CD4-positive, alpha-beta memory T cell (primary cell): ENCODE measurements at places on chromosomes 6 and 20. TPM values are rescaled to one million over a fixed set of nuclear protein-coding genes. Genes with fewer than 3 reads are reported as not detected.

Gene C20orf204
- 4.1 TPM for total RNA-seq

Gene GDAP1L1
- not detected for total RNA-seq

DNA sequence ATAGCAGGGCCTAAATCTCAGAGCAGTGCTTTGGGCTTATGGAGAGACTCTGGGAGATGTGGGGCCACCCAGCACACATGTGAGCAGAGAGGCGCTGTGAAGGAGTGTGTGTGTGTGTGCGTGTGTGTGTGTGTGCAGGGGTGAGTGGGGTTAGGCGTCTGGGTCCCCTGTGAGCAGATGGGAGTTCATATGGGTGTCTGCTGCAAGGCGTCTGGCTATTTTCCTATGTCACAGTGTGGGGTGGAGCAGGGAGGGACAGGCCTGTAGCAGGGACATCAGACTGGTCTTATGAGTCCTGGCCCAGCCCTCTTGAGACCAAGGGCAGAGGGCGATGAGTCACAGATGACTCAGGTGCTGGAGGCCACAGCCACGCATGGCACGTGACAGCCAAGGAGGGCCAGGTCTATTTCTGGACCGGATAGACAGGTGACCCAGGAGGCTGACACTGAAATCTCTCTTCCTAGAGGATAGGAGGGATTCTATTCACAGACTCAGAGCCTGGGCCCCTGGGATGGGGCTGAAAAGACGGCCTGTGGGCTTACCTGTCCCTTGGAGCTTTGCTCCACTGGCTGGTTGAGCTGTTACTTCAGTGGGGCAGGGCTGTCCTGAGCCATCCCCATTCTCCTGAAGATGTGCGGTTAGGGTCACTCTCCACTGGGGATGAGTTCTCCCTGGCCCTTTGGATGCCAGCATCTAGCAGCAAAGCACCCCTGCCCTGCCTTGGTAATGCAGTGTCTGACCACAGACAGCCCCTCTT, 28.9 kb downstream of the VEGFA start:
- H3K27me3 ChIP-seq, result no peaks in the 10 kb centered on the region
- no peak for DNase-seq
- H3K4me1 ChIP-seq, result peaks cover 17% of the 10 kb centered on the region
- H3K4me3 ChIP-seq, result no peak overlapping the region
- H3K36me3 ChIP-seq, result no peaks in the 10 kb centered on the region

- DNase-seq, result peak; percentile 24
- H3K27ac ChIP-seq, result no peak within 1 kb of the TSS
- no peak within 1 kb of the TSS for H3K4me3 ChIP-seq
Measured at GRCh38 chr20:2692036-2692885, at the start of gene EBF4. EBF4 (plus strand) TSS chr20:2692780; CDS start chr20:2693646, 866 bp downstream.

GRCh38 chr20:39850246-39850645, 838.8 kb downstream of the MAFB start:
- H3K27me3 ChIP-seq, result no peaks in the 10 kb centered on the region
- no peak for DNase-seq
- no peak overlapping the region for H3K4me3 ChIP-seq
- H3K4me1 ChIP-seq, result no peaks in the 10 kb centered on the region
- H3K27ac ChIP-seq, result no peak overlapping the region

DNA sequence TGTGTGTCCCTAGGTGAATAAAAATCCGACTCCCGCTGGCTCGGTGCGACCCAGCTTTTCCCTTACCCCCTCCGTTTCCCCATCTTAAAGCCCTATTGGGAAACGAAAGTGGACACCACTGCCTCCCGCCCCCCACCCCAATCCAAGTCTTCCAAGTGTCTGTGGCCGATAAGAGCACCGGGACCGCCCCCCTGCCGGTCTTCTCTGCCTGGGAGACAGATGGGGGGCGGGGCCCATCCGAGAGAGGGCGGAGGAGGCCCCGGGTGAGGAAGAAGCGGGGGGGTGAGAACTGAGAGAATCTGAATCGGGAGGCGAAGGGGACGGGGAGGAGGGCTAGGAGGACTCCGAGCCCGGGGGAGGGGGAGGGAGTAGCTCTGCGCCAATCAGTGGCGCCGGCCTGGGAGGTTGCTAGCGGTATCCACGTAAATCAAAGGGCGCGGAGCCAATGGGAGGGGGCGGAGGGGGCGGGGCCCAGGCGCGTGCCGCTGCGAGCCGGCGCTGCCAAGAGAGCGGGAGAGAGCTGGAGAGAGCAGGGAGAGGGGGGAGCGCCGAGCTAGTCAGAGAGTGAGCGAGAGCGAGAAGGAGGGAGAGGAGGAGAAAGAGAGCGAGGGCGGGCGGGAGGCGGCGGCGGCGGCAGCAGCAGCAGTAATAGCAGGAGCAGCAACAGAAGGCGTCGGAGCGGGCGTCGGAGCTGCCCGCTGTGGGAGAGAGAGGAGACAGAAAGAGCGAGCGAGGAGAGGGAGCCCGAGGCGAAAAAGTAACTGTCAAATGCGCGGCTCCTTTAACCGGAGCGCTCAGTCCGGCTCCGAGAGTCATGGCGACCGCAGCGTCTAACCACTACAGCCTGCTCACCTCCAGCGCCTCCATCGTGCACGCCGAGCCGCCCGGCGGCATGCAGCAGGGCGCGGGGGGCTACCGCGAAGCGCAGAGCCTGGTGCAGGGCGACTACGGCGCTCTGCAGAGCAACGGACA, at the start of gene POU3F2:
Gene POU3F2, plus strand, starts transcription at position 515 of the 972 bp plus-strand sequence. Its CDS starts 300 bp downstream, at position 815.
- peaks cover 70% of the 10 kb centered on the region for H3K27me3 ChIP-seq

- no peaks in the 10 kb centered on the region for H3K27me3 ChIP-seq
- H3K4me1 ChIP-seq, result no peaks in the 10 kb centered on the region
- no peak for DNase-seq
- H3K36me3 ChIP-seq, result no peaks in the 10 kb centered on the region
- H3K4me3 ChIP-seq, result no peak overlapping the region
Measured at GRCh38 chr20:47802975-47803374, 17.7 kb upstream of the SULF2 start.

Gene FOXA2
- not detected for total RNA-seq

DNA sequence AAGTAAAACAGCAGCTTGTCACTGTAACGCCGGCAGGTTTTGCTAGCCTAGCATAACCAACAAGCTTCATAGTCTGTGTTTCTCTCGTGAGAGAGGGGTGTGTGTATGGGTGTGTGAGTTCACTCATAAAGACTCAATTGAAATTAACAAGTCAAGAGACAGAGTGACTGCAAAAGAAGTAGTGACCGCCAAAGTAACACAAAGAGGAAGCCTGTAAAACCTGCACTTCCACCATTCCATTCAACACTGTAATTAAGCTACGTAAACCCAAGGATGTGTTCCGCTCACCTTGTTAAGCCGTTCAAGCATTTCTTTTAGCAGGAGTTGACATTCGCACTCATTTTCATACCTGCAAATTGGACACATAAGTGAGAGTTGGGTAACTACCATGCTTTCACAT, 6.6 kb downstream of the BFSP1 start:
- no peak for DNase-seq
- no peak overlapping the region for H3K4me3 ChIP-seq
- no peaks in the 10 kb centered on the region for H3K4me1 ChIP-seq
- no peaks in the 10 kb centered on the region for H3K27me3 ChIP-seq

DNA sequence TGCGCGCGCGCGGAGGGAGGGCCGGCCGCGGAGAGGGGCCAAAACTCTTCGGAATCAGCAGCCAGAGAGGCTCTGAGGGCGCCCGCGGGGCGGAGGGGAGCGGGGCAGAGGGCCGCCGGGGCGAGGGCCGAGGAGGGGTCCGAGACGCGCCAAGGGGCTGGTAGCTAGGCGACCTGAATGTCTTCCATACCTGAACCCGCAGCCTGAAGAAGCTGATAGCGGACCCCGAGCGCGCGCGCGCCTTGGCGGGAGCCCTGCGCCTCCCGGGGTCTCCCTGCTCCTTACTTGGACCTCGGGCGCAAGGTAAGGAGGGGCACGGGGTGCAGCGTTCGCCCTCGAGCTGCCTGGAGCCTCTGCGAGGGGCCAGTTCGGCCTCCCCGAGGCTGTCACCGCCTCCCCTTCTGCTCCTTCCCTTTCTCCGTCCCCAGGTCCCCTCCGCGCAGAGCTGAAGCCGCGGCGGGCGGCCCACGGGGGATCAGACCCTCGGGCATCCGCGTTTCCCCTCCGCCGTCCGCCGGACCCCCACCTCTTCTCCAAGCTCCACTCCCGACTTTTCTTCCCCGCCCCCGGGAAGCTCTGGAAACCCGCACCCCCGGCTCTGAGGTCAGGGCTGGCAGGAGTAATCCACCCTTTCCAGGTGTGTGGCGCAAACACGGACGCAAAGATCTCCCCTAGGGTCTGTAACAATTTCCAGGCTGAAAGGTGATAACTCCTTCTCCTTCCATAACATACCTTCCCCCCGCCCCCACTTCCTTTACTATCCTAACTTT, 13.1 kb upstream of the DEK start:
- no peak for DNase-seq
- H3K4me1 ChIP-seq, result no peaks in the 10 kb centered on the region
- H3K4me3 ChIP-seq, result no peak overlapping the region
- no peak overlapping the region for H3K27ac ChIP-seq
- no peaks in the 10 kb centered on the region for H3K36me3 ChIP-seq

Gene TINAG
- total RNA-seq, result not detected

DNA sequence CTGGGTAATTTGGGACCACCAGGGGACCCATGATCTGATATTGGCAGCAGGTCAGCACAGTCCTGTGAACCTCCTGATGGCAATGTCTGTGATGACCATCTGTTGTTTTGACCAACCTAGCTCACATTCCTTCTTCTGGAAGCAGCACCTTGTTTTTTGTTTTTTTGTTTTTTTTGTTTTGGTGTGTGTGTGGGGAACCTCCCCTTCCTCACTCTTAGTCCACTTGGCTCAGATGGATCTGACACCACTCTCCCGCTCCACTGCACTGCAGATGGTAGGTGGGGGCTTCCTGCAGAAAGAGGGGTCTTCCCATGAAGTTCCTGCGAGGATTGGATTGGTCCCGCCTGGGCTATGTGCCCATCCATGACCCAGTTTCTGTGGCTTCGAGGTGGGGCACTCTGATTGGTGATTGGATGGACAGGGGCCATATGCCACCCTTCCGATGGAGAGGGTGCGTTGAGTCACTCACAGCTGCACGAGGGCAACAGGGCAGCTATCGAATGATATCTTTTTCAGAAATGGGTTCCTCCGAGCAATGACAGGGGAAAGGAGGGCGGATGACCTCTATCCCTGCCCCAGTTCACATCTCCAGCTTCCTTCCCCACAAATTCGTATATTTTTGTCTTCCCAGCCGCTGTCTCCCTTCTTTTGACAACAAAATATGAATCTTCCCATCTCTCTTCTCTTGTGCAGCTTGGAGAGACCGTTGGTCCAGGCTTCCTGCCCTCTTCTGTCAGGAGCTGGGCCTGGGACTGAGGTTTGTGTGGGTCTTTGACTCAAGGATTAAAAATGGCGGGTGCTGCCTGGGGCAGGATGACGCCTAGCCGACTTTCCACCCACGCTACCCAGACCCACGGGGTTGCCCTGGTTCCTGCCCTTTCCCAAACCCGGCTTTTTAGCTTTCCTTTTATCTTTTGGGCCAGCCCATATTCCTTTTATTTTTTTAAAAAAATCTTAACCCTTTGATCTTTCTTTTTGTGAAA, 132.1 kb upstream of the KCNG1 start:
- no peak overlapping the region for H3K27ac ChIP-seq
